Mesothelial cell of epicardium (in vitro differentiated cells): ENCODE measurements at places on chromosomes 2 and 18.

GRCh38 chr18:47756364-47757016, 174.0 kb downstream of the SMAD2 start:
- H3K4me3 ChIP-seq, result no peak overlapping the region
- no peaks in the 10 kb centered on the region for H3K4me1 ChIP-seq
- H3K27ac ChIP-seq, result no peak overlapping the region

DNA sequence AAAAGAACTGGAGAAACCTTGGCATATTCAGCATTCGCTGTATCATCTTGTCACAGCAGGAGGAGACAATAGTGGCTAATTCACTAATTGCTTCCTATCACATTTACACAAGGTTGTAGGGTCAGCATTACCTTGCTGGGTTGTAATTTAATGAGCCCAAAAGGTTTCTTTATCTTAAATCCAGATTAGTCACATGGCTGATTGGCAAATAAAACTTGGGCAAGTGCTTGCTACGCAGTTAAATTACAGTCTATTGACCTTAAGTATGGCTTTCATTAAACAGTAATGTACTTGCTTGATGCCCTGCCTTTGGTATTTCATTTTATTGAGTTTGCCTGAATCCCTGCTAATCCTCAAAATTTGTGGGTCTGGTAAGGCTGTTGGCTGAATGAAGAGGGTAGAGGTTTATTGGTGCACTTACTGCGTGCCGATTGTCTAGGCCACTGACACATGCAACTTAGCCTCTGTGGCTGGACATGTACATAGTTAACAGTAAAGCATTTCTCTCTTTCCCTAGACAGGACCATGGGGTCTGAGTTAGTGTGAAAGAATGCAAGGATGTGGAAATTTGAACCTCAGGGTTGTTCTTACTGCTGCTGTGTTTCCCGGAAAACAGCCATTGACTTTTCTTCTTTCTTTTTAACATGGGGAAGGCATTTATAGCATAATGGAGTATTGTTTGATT, 34.3 kb downstream of the FMNL2 start:
- no peak overlapping the region for H3K4me3 ChIP-seq
- peak overlapping the region; percentile 81 for H3K27ac ChIP-seq
- DNase-seq, result no peak
- no peaks in the 10 kb centered on the region for H3K36me3 ChIP-seq
- no peaks in the 10 kb centered on the region for H3K27me3 ChIP-seq

DNA sequence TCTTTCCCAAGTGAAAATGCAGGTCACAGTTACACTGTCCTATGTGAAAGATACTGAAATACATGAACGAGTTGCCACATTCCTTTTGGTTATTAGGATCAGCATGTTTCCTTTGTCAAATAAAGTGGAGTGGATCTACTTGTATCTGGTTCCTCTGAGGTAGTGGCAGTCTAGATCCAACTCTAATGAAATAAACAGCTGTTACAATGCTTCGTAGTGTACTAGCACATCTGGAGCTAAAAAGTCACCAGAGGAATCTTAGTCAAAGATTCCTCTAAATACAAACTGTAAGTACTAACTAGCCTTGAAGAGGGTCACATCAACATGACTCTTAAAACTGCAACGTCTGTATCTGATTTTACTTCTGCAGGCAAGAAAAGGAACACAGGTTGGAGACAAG, 228.9 kb downstream of the DYM start:
- H3K27ac ChIP-seq, result no peak overlapping the region
- H3K4me3 ChIP-seq, result no peak overlapping the region
- peaks cover 7% of the 10 kb centered on the region for H3K4me1 ChIP-seq
- DNase-seq, result no peak
- H3K27me3 ChIP-seq, result no peaks in the 10 kb centered on the region
- H3K36me3 ChIP-seq, result peaks cover 16% of the 10 kb centered on the region

GRCh38 chr2:71466301-71467179, 13.2 kb downstream of the DYSF start:
- peaks cover 45% of the 10 kb centered on the region for H3K27me3 ChIP-seq
- H3K36me3 ChIP-seq, result no peaks in the 10 kb centered on the region
- DNase-seq, result peak; percentile 58
- H3K27ac ChIP-seq, result no peak overlapping the region
- H3K4me3 ChIP-seq, result peak overlapping the region; percentile 67

DNA sequence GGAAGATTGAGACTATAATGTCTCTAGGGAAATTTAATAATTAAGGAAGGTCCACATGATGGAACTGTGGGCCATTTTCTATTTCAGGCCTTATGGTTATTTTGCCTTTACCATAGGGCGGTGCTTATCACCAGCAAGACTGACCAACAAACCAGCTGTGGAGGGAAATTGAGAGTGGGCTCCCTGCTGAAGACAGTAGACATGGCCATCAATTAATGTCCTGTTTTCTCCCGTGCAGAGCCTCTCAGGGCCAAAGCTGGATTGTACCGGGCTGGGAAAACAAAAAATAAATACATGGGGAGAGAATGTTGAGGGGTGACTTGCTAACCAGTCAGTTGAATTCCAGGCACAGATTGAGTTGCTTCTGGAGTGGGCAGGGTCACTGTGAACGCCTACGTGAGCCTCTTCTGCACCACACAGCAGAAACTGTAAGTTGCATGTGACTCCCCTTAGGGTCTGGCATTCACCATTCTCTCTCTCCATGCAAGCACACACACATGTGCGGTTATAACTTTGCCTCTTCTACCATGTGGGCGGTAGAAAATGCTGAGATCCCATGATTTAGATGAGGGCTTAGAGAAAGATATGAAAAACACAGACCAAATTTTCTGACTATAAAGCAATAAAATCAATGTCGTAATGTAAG, 128.5 kb downstream of the COPS8 start:
- no peaks in the 10 kb centered on the region for H3K27me3 ChIP-seq
- no peak overlapping the region for H3K27ac ChIP-seq
- H3K36me3 ChIP-seq, result no peaks in the 10 kb centered on the region
- H3K4me1 ChIP-seq, result peaks cover 13% of the 10 kb centered on the region
- no peak overlapping the region for H3K4me3 ChIP-seq
- peak; percentile 32 for DNase-seq

DNA sequence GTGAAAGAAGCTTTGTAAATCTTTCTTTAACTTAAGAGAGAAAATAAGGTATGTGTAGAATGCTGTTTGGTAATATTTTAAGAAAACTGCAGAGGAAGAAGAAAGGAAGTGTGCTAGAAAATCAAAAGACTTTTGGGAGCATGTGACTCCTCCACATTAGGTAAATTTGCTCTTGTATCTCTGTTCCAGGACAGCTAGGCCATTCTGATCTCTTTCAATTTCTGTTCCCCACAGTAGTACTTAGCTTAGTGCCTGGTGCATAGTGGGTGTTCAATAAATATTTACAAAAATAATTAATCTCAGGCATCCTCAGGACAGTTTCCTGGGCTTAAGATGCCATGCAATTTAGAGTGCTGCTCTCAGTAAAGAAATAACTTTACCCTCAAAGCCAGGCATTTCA, 105.0 kb downstream of the GPD2 start:
- no peak overlapping the region for H3K4me3 ChIP-seq
- peaks cover 20% of the 10 kb centered on the region for H3K4me1 ChIP-seq
- no peaks in the 10 kb centered on the region for H3K36me3 ChIP-seq
- H3K27ac ChIP-seq, result no peak overlapping the region
- H3K27me3 ChIP-seq, result no peaks in the 10 kb centered on the region
- no peak for DNase-seq

DNA sequence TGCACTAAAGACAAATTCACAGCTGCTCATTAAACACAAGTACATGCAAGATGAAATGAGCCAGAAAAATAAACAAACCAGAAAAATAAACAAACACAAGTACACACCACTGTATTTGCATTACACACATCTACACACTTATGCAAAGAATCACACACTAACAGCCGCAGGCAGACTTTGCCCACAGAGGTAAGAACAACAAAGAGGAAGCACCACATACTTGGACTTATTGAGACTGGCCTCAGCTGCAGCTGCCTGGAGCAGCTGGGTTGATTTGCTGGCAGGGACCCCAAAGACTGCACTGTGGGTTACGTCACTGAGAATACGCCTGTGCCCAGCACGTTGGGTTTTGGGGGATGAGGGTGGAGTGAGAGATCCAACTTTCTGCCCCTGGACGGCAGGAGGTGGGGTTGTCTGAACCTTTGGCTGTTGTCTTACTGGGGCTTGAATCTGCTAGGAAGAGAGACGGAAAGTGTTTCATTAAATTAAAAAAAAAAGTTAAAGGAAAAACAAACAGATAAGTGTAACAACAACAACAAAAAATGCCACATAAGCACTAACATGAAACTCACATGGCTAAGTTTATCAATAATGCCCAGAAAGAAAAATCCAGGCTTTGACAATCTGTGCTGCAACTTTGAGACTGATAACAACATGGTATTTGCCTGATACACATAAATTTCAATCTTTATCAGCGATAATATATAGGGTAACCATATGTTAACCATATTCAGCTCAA, 71.9 kb upstream of the NFU1 start:
- no peak overlapping the region for H3K4me3 ChIP-seq
- no peaks in the 10 kb centered on the region for H3K27me3 ChIP-seq

GRCh38 chr2:26617588-26618083, 23.5 kb downstream of the CIB4 start:
- H3K27ac ChIP-seq, result no peak overlapping the region
- H3K4me3 ChIP-seq, result no peak overlapping the region
- H3K4me1 ChIP-seq, result peaks cover 31% of the 10 kb centered on the region
- H3K27me3 ChIP-seq, result peaks cover 46% of the 10 kb centered on the region

- no peak for DNase-seq
- H3K4me3 ChIP-seq, result no peak overlapping the region
- H3K27me3 ChIP-seq, result no peaks in the 10 kb centered on the region
- H3K27ac ChIP-seq, result no peak overlapping the region
- H3K4me1 ChIP-seq, result peaks cover 6% of the 10 kb centered on the region
- peaks cover 6% of the 10 kb centered on the region for H3K36me3 ChIP-seq
Measured at GRCh38 chr2:173898996-173899395, 66.2 kb downstream of the SP3 start.

GRCh38 chr2:42142547-42143184, 26.5 kb upstream of the EML4 start:
- peak overlapping the region; percentile 99 for H3K27ac ChIP-seq
- H3K27me3 ChIP-seq, result no peaks in the 10 kb centered on the region
- peak overlapping the region; percentile 28 for H3K4me3 ChIP-seq
- no peaks in the 10 kb centered on the region for H3K36me3 ChIP-seq
- no peak for DNase-seq

DNA sequence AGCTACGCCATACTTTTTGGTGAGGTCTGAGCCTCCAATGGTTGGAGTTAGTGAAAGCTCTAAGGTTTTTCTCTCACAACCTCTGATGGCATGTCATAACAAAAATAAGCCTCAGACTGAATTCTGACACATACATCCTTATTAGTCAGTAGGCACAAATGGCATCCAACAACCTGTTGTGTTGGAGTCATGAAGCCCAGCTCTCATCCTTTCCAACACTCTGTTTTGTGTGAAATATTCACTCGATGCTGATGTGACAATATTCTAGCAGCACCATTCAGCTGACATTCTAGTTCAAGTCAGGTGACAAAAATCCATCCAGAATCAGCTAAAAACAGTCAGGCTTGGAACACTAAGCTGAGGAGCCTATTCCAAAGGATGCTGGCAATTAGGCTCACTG, 603.2 kb upstream of the ID2 start:
- no peak for DNase-seq
- H3K36me3 ChIP-seq, result peaks cover 2% of the 10 kb centered on the region
- H3K27me3 ChIP-seq, result no peaks in the 10 kb centered on the region
- no peak overlapping the region for H3K4me3 ChIP-seq

- peak overlapping the region; percentile 98 for H3K27ac ChIP-seq
- peak overlapping the region; percentile 67 for H3K4me3 ChIP-seq
- peaks cover 61% of the 10 kb centered on the region for H3K4me1 ChIP-seq
- H3K27me3 ChIP-seq, result no peaks in the 10 kb centered on the region
- peaks cover 10% of the 10 kb centered on the region for H3K36me3 ChIP-seq
Measured at GRCh38 chr2:43222475-43223309, 3.7 kb downstream of the ZFP36L2 start.

GRCh38 chr2:892892-893291, 57.8 kb upstream of the SNTG2 start:
- no peak overlapping the region for H3K27ac ChIP-seq
- H3K4me3 ChIP-seq, result no peak overlapping the region
- no peaks in the 10 kb centered on the region for H3K36me3 ChIP-seq

GRCh38 chr18:52435301-52435700, 95.3 kb downstream of the DCC start:
- H3K4me3 ChIP-seq, result no peak overlapping the region
- peaks cover 41% of the 10 kb centered on the region for H3K27me3 ChIP-seq
- H3K4me1 ChIP-seq, result no peaks in the 10 kb centered on the region
- H3K36me3 ChIP-seq, result no peaks in the 10 kb centered on the region
- DNase-seq, result no peak

DNA sequence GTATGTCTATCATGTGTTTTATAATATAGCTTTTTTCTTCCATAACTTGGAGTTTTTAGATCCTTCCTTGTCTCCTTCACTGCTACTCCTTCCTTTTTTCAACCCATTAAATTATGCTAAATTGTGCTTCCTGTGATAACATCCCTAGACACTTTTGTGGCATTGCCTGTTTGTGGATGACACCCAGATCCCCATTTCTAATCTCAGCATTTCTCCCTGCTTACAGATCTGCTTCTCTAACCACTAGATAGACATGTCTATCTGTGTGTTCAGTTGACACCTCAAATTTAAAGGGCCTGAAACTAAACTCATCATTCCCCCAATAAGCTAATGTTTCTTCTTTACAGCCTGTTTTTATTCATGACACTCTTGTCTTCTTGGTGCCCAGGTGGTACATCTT, 244.8 kb downstream of the BABAM2 start:
- H3K27me3 ChIP-seq, result no peaks in the 10 kb centered on the region
- no peak overlapping the region for H3K27ac ChIP-seq
- peaks cover 4% of the 10 kb centered on the region for H3K36me3 ChIP-seq
- H3K4me3 ChIP-seq, result no peak overlapping the region
- peaks cover 33% of the 10 kb centered on the region for H3K4me1 ChIP-seq
